WTC11 (cell line): ENCODE measurements at places on chromosomes 16 and 17. TPM values are rescaled to one million over a fixed set of nuclear protein-coding genes. Genes with fewer than 3 reads are reported as not detected.
A peak's percentile ranks its signal among the peaks of the same experiment; 100 is the strongest.

- DNase-seq = peak; percentile 45
Measured at GRCh38 chr16:23754594-23755483, at the start of gene CHP2. TSS of gene CHP2 (plus strand) at chr16:23755026. CDS start at chr16:23755050, 24 bp downstream.

DNA sequence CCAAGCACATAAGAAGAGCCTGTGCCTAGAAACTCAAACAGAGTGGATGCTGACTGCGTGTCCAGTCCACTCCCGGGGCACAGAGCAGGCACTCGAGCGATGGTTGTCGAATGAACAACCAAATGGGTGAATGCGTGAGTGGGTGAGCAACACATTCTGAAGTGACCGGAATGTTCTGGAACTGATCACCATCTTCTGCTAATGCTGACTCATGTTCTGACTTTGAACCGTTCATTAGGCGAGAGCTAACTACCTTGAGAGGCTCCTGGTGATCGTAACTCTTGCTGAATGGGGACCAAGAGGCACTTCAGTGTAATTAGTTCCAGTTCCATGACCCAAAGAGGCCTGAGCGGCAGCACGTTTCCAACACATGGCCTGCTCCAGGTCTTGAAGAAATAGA lies 37.9 kb downstream of the IRF8 start:
- DNase-seq = no peak

- no peak for DNase-seq
Measured at GRCh38 chr17:47875011-47875985, 20.7 kb upstream of the SP2 start.

- no peak for DNase-seq
Measured at GRCh38 chr17:73566905-73567782, 77.1 kb downstream of the SDK2 start.

TNS4 gene
- total RNA-seq = 0.55 to 0.87 TPM (median 0.80 TPM) in 3 replicates

DNA sequence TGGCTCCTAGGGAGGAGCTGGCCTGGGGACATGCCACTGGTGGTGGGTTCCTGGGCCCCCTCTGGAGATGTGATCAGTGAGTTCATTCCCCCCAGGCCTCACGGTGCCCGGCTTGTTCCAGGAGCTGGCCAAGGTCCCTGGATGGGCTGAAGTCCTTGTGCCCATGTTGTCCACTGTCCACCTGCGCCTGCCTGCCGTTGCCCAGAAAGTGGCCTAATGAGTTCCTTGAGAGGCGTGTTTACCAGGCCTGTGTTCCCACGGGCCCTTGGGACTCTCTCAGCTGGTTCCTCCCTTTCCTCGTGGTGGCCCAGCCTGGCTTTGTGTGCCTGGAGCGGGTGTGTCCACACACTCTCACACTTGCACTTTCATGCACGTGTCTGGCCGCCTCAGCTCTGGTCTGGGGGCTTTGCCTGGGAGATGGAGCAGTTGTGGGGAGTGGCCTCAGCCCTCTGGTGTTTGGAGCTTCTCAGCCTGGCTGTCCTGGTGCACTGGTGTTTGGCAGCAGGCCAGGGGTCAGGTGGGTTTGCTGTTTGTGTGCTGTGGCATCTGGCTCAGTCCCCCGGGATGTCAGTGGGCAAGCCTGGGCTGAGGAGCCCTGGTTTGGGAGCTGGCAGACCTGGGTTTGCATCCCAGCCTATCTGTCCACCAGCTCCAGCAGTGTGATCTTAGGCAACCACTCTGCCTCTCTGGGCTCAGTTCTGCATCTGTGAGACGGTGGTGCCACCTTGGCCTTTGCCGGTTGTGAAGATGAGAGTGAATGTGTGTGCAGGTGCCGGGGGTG lies 18.0 kb downstream of the ADCY7 start:
- DNase-seq = no peak

- no peak for DNase-seq
Measured at GRCh38 chr17:39639566-39640458, 2.9 kb downstream of the STARD3 start.

- DNase-seq = no peak
Measured at GRCh38 chr16:19165101-19165500, 2.9 kb upstream of the SYT17 start.

- no peak for DNase-seq
Measured at GRCh38 chr17:10612957-10613744, 44.0 kb downstream of the MYH3 start.

FBXW10 gene
- total RNA-seq = not detected in 3 replicates

SLFN12 gene
- 12.2 to 12.7 TPM (median 12.4 TPM) in 3 replicates for total RNA-seq

DNA sequence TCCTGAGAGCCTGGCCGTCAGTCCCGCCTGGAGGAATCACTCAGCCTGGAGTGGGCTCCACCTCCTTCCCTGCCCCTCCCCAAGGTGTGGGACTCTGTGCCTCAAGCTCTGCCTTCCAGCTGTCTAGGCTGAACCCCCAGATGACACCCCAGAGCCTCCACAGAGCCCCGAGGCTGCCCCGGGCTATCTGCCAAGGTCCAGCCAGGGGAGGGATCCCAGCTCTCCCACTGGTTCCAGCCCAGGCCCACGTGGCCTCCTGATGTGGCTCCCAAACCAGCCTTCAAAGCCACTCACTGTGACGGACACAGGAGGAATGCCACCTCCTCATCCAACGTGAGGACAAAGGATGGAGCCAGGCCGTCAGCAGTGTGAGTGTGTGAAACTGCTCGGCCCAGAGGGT lies 45.6 kb upstream of the ENPP7 start:
- DNase-seq = no peak

DNA sequence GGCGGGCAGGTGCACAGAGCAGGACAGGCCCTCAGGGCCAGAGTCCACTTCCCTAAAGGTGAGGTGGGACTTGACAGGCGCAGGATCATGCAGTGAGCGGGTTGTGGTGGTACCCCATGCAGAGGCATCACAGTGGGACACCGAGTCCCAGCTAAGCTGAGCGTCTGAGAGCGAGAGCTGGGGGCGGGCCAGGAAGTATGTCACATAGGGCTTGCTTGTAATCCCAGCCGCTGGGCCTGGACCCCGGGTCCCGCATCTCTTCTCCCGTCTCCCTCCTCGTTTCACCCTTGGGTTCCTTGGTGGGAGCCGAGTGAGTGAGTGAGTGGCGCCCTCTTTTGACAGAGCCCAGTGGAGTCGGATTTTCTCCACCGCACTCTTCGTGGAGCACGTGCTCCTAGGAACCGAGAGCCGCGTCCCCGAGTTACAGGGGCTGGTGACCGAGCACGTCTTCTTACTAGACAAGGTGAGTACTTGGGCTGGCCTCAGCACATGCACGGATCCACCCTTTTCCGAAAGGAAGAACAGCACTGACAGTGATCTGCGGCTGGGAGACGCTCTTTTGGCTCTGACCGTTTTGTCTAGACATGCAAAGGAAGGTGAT lies 50.8 kb upstream of the ENDOV start:
- peak; percentile 68 for DNase-seq

DNA sequence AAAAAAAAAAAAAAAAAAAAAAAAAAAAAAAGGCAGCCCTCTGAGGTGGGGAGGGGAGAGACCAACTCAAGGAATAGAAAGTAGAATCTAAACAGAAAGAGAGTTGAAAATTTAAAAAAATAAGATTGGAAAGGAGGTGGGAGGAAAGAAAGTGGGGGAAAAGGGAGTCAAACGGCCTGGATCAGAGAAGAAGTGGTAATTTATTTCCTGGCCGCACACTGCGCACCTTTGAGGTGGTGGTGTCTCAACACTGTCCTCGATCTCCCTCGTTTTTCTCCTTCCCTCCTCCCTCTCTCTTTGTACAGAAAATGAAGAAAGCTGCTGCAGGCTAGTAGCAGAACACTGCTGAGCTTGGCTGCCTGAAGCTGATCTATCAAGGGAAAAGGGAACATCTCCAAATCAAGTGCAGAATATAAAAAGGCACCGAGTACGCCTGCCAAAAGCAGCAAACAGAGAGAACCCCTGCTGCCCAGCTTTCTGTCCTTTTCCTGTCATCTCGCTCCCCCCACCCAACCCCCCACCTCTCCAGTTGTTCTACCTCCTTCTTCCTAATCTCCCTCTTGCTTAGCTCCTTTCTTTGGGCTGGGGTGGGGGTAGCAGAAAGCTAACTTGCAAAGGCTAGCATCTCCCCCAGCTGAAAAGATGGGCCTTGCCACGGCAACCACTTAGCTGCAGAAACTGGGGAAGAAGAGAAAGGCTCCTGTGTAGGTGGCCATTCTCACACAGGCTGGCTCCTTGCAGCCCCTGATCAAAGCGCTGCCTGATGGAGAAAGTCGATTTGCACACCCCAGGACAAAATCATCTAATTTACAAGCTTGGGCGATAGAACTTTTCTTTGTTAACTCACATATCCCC lies 22.5 kb downstream of the AXIN2 start:
- DNase-seq = no peak

DNA sequence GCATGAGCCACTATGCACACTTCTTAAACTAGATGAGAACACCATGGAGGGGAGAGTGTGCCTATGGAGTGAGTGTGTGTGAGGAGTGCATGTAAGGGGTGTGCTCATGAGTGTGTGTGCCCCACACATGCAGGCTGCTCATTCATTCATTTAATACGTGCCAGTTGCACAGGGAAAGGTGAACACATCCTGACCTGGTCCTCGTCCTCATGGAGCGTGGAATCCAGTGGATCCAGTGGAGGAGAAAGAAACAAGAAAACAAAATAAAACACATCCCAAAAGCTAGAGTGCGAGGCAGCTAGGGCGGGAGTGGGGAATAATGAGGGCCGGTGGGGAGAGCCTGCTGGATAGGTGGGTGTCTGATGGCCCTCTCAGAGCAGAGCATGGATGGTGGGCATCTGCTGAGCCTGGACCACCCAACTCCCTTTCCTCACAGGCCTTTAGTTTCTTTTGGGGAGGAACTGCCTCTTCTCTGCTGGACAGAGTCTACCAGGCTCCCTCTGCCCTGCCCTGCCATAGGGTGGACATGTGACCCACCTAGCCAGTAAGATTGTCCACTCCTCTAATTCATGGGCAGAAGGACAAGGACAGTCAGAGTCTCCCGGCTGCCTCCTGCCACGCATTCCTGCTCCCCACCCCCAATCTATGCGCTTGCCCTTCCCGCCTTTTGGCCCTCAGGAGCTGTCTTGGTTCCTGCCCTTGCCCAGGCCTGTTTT lies 204.3 kb downstream of the RAB11FIP4 start:
- DNase-seq = no peak

GRCh38 chr16:51163894-51164566 lies 13.0 kb upstream of the SALL1 start:
- DNase-seq = no peak

OR1F1 gene
- total RNA-seq = 0.27 to 0.46 TPM (median 0.44 TPM) in 3 replicates

- no peak for DNase-seq
Measured at GRCh38 chr17:32197987-32198386, 55.7 kb downstream of the RHOT1 start.

- no peak for DNase-seq
Measured at GRCh38 chr16:14202095-14202494, 131.0 kb downstream of the MRTFB start.

DNA sequence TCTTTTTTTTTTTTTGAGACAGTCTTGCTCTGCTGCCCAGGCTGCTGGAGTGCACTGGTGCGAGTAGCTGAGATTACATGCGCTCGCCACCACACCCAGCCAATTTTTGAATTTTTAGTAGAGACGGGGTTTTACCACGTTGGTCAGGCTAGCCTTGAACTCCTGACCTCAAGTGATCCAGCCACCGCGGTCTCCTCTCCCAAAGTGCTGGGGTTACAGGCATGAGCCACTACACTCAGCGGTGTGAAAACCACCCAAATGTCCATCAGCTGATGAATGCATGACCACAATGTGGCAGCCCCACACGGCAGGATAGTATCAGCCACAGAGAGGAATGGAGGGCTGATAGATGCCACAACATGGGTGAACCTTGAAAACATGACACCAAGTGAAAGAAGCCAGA lies 2.1 kb downstream of the P2RX5 start:
- DNase-seq = no peak

- DNase-seq = peak; percentile 74
Measured at GRCh38 chr16:9033125-9033830, 58.2 kb upstream of the HAPSTR1 start.

DNA sequence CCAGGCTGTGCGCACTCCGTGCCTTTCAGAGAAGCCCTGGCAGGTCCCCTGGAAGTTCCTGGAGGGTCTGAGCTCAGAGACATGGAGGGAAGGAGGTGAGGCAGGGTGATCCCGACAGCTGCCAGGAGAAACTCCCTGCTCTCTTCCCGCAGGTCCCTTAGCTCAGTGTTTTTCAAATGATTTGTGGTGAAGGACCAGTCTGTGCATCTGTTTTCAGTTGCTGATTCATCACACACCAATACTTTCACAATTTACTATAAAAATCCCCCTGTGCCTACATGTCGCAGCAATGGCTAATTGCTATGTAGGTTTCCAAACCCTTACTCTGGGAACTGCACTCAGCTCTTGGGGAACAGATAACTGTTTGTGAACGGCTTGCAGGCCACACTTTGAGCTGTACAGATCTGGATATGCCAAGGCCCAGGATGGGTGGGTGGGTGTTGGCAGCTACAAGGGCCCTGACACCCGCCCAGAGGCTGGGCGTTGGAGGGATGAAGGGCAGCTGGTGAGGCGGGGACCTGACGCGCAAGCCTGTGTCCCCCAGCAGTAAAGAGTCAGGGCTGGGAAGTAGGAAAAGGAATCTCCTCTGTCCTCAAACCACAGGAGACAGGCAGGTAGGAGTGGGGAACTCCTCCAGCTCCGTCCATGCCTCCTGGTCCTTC lies 20.5 kb upstream of the EMP2 start:
- DNase-seq = no peak

DNA sequence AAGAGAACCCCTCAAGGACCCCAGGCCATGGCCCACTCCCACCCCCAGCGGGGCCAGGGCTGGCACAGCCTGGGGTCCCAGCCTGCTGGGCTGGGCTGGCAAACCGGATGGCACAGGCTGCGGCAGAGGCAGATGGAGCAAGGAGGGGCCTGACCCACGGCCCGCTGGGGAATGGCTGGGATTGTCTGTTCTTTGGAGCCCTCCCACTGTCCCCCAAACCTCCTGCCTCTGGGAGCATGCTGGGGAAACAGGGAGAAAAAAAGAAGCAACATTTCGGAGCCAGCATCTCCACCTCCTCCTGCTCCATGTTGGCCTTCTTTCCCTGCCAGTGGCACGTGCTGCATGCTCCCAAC lies 37.1 kb upstream of the LHX1 start:
- no peak for DNase-seq

PIK3R6 gene
- 0.15 to 0.23 TPM (median 0.21 TPM) in 3 replicates for total RNA-seq

GRCh38 chr17:58577696-58578095 lies 63.3 kb upstream of the MTMR4 start:
- DNase-seq = peak; percentile 58

- no peak for DNase-seq
Measured at GRCh38 chr16:81595629-81596292, 151.2 kb downstream of the CMIP start.

- DNase-seq = no peak
Measured at GRCh38 chr16:30559690-30560089, 1.5 kb upstream of the ZNF764 start.

DNA sequence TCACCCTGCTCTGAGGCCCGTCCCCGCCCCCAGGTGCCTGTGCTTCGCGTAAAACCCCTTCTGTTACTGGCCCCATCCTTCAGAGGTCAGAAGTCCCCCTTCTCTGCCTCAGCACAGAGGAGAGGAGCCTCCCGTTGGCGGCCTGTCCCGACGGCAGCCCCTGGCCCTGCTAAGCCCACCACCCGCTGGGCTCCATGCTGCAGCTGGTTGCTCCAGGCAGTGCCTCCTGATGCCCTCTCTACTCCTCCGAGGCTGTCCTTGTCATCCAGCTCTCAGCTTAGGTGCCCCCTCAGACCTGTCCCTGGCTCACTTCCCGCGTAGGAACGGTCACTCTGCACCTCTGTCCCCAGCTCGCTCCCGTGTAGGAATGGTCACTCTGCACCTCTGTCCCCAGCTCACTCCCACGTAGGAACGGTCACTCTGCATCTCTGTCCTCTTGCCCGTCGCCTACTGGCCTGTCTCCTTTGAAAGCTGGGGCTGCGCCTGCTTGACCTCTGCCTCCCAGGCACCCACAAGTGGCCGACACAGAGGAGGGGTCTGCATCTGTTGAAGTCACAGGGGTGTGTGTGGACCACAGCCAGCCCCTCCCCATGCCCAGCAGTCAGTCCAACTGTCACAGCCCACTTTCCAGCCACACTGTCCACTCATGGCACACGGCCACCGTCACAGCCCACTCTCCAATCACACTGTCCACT lies 31.7 kb upstream of the ZC3H18 start:
- no peak for DNase-seq
